Activated CD4-positive, alpha-beta T cell treated with anti-CD3 and anti-CD28 coated beads, Interleukin-2, amount 10 ng/mL, durations not matched to agents 24 days and 14 days (primary cell): ENCODE measurements at places on chromosomes 6 and 20.

GRCh38 chr20:7657569-7657968 lies 282.7 kb downstream of the HAO1 start:
- DNase-seq: no peak

GRCh38 chr6:128538763-128539162 lies 18.4 kb upstream of the PTPRK start:
- DNase-seq: no peak

DNA sequence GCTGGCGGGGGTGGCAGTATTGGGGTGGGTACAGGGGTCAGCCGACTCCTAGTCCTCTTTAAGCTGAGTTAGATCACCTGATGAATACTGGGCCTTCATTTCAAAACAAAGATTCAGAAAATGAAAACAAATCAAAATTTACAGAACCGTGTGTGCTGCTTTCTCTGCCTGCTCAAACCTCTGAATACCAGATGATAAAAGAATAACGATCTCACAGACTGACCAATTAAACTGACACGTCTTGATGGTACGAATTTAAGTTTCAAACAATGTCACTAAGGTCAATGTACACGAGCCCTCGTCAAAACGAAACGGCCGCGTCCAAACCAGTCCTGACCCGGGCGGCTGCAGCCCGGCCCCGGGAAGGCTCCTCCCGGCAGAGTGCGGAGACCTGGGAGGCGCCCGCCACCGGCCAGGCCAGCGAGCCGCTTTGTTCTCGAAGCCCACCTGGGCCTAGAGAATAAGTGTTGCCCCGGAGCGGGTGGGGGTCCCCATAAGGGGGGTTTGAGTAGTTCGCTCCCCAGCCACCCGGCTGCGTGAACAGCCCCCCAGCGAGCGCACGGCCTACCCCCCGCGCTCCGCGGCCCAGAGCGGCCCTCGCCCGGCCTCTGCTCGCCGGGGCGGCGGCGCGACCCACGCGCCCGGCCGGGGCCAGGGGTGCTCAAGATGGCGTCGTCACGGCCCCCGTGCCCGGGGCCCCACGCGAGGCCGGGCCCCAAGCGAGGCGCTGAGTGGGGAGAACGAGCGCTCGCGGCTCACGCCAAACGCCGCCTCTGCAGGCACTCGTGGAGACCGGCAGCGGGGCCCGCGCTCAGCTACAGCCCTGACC lies 728 bp downstream of the PSMA7 start:
- DNase-seq: no peak

DNA sequence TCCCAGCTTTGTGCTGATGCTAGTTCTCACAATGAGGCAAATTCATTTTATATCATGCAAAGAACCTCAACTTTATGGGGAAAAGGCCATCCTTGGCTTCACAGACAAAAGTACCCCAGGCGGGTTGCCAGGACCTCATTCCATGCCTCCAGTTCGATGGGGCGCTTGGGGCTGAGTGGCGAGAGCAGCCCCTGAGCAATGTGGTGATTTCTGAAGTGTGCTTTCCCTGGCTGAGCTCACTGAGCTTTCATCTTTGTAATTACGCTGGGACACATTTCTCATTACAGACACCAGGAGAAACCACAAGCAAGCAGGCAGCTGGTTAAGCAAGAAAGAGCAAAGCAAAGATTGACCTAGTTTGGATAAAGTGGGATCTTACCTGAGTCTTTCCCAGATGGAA lies 301.5 kb upstream of the CDH4 start:
- no peak for DNase-seq

GRCh38 chr6:55319961-55320695 lies 7.1 kb upstream of the GFRAL start:
- no peak for DNase-seq

DNA sequence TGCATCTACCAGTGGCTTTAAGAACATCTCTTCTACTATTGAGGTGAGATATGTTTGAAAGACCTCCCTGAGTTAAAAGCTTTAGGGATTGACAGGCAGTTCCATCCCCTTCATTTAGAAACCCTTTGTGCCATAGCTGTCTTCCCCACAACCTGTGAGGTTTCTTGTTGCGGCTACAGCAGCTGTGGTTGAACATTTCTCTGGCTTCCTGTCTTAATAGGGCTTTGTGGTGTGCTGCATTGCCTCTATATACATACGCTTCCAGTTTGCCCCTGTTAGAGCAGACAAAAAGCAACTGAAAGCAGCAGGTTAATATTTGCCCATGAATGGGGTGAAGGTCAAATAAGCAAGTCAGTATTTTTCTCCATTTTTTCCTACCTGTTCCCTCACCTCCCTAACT lies 210.2 kb downstream of the TMEM200A start:
- peak; percentile 93 for DNase-seq

DNA sequence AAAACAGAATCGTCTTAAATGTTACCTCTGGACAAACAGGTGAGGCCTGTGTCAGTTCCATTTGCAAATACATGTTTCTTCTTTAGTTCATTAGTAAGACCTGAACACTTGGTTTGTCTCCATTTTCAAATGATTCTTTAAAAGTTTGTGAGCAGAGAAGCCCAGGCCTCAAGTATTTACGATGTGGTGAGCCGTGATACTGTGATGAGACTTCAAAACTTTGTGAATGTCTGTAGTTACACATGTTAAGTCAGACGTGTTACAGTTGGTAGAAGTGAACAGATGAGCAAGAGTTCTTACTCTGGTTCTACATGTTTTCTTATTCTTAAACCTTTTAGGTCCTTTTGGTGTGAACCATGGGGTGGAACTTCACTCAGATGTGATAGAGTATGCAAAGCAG lies 8.5 kb downstream of the PCMTD2 start:
- no peak for DNase-seq

- no peak for DNase-seq
Measured at GRCh38 chr6:47509937-47510336, 32.3 kb downstream of the CD2AP start.

DNA sequence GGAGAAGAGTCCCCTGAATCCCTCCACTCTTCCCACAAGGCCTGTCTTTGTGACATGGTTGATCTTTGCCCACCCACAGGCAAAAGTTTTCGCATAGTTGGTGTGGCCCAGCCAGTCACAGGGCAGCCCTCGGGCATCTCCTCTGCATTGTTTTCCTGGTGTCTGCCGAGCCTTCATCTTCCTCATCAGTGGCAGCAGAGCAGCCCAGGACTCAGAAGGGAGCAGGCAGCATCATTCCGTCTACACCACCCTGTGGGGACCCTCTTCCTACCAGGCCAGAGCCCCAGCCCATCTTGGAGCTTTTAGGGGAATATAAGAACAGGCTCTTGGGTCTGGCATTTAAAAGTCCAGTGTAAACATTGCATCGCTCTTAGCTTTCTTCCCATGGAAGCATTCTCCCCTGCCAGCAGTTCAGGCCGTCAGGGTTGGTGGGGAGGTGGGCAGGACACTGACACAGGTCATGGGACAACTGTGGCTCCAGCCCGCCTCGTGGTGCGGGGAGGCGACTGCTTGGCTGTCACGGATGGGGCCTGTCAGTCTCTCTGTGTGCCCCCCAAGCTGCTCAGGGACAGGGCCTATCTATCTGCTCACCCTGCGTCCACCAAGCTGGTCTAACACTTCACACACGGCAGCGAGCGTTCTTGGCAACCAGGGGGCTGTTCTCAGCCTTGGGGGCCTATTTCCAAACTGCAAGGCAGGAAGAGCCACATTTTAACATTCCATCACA lies 38.3 kb downstream of the PDRG1 start:
- DNase-seq: no peak

DNA sequence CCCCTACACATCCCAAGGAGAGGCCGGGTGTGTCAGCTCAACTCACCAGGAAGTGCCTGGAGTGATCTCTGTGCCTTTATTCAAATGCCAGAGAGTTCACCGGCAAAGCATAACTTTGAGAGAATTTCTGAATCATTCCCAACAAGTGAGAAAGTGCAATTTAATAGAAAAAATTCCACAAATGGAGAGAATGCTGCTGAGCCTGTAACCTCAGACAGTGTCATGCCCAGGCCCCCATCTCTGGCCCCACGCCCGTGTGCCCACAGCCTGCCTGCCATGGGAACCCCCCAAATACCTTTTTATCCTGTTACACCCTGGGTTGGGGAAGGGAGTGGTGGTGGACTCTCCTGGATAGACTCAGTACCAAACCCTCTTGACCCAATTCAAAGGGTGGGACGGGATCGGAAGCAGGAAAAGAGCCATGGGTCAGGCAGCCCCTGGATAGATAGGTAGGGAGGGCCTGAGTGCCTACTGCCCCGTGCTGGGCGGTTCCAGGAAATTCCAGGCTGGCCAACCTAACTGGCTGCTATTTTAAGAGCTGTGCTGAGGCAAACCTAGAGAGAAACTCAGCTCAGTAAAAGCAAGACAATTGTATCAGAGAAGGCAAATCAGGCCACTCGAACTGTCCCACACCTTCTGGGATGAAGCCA lies 179.0 kb upstream of the FOXA2 start:
- no peak for DNase-seq

DNA sequence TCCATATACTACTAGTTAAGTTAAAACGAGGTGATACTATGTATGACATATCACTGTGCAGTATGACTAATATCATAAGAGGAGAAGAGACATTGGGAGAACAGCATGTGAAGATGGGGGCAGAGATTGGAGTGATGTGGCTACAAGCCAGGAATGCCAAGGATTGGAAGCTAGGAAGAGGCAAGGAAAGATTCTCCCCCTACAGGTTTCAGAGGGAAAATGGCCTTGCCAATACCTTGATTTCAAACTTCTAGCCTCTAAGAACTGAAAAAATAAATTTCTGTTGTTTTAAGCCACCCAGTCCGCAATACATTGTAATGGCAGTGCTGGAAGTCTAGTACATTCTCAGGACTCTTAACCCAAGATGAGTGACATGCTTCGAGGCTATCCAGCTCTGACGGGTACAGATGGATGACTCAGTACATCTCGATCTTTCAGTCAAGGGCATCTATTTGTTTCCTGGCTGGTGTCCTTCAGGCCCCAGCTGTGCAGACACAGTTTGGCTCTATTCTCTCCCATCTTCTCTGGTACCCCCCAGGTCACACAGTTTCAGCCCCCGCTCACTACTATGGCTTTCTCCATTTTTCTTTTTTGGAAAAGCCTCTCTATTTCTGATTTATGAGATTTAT lies 55.5 kb upstream of the THEMIS start:
- no peak for DNase-seq

DNA sequence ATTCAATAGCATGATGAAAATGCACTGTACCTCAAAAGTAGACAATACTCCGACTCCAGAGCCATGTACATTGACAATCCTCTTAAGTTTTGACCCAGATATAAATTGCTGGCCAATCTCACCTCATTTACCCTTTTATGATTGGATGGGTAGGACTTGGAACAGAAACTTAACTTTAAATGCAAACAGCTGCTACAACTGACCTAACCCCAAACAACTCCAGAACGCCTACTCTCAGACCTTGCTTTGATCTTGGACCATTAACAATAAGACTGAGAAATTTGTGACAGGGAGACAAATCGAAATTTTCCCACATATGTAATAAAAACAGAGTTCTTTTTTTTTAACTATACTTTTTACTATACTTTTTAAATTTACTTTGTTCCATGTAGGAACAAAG lies 200.5 kb upstream of the MCHR2 start:
- no peak for DNase-seq

- DNase-seq: no peak
Measured at GRCh38 chr6:38179300-38179699, 359.8 kb downstream of the ZFAND3 start.

DNA sequence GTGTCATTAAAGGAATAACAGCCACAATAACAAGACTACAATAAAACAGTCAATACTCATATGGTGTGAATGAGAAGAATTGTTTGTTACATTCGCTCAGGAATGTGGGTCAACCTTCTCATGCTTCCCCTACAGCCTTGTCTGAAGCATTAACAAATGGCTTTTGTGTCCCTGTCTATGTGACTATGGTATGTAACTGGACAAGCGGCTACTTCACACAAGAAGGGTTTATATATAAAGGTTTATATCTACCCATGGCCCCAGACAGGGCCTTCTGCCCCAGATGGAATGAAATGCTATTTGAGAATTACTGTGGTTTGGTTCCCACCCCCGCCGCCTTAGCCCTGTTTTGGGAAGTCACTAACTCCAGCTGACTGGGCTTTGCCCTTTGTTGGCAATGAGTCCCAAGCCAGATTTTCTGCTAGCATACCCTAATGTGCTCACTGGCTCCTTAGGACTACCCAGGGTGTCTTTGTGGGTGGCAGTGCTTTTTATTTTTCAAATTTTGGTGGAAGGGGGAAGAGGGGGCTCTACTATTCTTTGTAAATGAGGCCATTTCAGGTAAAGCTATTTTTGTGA lies 39.4 kb downstream of the TFAP2A start:
- no peak for DNase-seq

DNA sequence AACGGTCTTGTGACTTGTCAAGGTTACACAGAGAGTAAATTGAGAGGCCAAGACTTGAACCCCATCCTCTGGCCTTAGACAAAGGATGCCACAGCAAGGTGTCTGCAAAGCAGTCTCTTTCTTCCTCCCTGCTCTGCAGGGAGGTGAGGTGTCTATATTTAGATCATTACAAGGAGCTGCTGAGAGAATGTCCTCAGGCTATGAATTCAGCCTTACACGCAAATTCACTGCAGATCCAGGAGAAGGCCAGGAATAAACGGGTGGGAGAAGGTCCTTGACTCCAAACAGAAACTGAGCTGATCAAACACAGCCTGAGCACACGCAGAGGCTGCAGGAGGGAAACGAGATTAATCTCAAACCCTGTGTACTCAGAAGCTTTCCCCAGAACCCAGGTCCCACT lies 48.6 kb upstream of the PTPRT start:
- DNase-seq: no peak

DNA sequence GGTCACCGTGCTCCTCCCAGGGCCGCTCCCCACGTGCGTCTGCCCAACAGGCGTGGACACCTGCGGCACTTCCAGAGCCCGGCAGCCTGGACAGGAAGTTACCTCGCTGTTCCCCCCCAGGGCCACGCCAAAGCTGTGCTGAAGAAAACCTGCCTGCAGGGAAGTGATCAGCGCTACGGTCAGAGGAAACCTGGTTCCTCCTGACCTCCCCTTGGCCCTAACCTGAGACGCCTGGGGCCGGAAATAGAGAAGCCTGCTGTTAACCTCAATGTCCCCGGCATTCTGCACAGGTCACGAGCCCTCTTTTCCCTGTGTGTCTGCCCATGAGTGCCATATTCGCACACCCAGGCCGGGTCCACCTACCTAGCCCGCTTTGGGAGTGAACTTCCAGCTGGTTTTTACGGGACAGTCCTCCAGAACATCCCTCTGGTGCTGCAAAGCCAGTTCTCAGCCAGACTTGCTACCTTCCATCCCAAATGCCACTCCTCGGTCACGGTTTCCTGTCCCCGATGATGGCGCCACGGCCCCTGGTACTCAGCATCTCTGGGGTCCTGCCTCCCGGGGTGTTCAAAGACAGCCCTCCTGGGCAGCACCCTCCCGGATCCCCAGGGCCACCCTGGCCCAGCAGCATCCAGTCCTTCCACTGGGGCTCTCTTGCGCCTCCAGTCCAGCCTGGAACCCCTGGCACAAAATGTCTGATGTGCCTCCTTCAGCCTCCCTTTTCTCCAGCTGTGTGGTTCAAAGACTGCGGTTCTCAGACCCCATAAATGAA lies 12.0 kb upstream of the IRF4 start:
- DNase-seq: no peak

DNA sequence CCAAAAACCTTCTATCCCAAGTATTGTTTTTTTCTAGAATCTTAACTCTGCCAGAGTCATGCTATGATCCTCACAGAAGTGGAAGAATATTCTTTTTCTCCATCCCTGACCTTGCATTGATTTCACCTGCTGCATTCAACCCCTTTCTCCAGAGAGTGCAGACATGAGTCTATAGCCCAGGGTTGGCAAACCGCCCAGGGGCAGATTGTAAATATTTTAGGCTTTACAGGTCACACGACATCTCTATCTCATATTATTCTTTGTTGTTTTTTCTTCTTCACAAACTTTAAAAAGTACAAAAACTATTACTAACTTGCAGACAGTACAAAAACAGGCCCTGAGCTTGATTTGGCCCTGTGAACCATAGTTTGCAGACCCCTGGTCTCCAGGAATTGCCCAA lies 112.1 kb upstream of the ASF1A start:
- no peak for DNase-seq
